ENCODE measurements at places on chromosomes 11 and 22.

DNA sequence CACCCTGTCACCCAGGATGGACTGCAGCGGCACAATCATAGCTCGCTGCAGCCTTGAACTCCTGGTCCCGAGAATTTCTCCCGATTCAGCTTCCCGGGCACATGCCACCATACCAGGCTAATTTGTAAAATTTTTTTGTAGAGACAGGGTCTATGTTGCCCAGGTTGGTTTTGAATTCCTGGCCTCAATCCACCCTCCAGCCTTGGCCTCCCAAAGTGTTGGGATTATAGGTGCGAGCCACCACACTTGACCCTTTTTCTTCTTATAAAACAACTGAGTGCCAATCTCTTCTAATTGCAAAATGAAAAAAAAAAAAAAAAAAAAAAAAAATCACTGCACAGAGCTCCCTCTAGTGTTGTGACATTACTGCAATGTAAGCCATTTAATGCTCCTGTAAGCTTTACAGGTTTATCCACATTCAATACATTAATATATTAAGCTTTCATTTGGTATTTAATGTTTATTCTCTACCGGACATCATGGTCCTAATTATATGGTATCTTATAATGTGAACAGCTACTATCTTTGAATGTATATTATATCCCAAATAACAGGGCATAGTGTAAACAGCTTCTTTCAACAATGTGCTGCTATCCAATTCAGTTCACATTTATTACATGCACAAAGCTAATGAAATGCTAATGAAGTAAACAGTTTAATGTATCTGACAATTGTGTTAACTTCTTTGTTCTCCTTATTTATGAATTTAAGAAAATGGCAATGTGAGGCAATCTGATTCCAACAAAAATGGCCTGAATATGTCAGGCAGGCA lies 44.6 kb downstream of the COPB1 start:
- peak; percentile 66 for DNase-seq

DNA sequence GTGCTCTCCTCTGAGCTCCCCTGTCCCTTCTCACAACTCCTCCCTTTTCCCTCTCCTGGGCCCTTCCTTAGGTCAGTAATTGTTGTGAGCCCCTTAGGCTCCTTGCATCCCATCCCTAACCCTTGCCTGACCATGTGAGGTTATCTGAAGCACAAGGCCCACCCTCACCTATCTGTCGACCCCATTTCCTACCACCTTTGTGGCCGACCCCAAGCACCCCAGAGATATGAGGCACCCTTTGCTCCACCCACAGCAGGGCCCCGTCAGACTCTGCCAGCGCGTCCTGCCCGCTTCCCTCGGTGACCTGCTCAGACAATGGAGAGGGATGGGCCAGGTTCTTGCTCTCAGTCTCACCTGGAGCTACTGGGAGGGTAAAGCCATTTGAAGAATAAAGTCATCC lies 1.3 kb downstream of the GNG3 start:
- peak; percentile 52 for DNase-seq

DNA sequence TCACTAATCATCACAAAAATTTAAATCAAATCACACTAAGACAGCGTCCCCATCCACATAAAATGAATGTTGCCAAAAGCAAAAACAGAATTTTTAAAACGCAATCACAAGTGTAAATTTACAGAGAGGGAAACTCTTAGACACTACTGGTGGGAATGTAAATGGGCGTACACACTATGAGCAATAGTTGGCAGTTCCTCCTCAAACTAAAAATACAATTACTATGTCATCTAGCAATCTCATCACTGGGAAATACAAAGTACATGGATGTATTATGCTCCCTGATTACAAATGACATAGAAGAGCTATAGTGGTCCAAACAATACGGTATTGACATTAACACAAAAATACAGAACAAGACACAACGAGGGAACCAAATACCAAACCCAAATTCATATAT lies 8.7 kb upstream of the RGL4 start:
- DNase-seq, result no peak

DNA sequence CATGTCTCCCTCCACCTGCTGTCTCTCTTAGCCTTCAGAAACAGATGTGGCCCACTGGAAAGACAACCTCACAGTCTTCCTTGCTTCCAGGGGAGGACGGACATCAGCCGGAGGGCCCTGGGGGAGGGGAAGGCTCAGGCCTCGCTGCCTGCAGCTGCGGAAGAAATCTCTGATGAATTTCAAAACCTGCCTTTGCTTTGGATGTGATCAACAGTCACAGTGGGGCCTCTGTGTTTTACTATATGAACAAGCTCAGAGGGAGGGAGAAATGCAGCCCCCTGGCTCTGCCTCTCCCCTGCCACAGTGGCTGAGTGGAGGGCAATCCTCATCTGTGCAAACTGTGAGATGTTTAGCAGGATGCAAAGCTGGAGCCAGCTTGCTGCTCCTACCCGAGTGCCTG lies 282.8 kb downstream of the NTM start:
- DNase-seq, result no peak

- no peak for DNase-seq
Observed at GRCh38 chr11:122044086-122044485, 71.9 kb downstream of the BLID start.

DNA sequence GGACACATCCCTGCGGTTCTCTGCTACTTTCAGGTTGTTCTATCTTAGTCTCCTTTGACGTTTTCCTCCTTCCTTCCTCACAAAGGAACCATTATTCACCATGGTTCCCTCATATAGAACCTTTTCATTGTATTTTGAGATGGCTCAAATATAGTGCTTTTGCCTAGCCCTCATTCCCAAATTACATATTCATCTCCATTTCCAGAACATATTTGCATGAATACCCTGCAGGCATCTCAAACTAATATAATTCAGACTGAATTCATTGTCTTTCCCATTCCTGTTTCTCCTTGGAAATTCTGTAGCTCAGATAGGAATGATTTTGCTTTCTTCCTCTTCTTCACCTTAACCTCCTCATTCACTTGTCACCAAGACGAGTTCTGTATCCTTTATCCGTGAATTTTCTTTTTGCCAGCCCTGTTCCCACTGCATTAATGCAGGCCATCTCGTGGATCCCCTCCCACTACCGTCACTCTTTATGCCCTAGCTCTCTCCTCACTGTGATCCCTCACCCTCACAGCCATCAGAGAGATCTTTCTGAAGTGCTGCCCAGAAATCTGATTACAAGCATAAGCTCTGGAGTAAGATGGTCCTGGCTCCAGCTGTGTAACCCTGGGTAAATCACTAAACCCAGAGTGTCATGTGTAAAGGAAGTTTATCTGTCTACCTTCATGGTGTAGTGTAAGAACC lies 23.3 kb downstream of the PIWIL4 start:
- DNase-seq, result no peak

DNA sequence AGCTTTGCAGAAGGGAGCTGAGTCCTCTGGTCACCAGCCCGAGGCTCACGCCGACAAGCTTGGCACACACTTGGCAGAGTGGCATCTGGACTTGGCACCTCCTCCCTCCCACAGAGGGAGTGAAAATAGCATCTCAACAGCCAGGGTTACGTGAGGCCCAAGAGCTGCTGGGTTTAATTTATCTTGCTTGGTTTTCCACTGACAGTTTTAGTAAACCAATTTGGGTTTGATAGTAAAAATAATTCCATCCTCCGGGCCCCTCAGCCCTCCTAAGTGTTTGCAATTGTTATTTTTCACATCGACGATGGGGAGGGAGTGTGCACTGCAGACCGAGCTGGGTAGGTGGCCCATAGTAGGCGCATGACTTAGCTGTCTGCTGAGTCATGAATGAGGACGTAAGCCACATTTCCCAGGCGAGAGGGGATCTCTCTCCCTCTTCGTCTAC lies 107.6 kb upstream of the ASPHD2 start:
- no peak for DNase-seq

DNA sequence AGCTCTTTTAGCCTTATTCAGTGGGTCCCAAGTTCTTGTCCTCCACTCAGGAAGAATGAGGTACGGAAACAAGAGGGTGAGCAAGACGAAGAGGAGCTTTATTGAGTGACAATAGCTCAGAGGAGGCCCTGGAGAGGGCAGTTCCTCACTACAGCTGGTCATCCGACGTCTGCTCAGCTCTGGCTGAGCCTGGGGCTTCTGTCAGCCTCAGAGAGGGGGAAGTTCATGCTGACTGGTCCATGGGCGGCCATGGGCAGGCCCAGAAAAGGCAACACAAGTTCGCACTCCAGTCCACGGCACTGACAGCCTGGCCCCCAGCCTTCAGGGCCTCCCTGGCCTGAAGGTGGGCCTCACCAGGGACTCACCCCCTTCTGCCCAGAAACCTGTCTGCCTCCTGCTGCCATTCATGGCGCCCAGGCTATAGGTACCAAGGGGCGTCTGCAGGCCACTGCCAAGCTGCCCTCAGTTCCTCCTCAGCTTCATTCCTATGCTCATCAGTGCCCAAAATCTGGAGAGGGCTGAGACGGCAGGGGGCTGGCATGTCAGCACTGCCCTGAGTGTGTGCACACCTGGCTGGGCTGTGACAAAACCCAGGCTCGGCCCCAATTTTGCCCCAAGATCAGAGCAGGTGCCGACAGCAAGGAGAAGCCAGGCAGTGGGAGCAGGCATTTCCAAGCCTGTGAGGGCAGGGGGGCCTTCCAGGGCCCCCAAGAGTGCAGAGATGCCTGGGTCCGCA lies 21.7 kb upstream of the KIAA0930 start:
- no peak for DNase-seq

GRCh38 chr11:89147229-89147628 lies 30.4 kb upstream of the TYR start:
- no peak for DNase-seq

- no peak for DNase-seq
Observed at GRCh38 chr11:62048100-62048499, 75.7 kb upstream of the INCENP start.

DNA sequence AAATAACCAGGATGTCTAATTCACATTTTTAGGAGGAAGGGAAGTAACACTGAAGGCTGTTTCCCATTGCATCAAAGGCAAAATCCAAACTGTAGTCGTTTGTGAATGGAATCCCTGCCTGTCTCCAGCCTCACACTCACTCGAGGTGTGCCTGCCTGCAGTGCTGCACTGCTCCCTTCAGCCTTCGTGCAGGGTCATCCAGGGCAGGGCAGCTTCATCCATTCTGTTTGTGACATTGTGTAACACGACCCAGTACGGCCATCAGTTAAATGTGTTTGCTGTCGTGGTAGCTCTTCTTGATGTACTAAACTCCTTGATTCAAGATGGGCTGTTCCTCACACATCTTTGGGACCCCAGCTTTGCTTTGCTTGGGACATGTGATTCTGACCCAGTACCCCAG lies 34.3 kb downstream of the LDLRAD3 start:
- DNase-seq, result no peak

- no peak for DNase-seq
Observed at GRCh38 chr11:64838600-64839334, 5.7 kb downstream of the CDC42BPG start.

DNA sequence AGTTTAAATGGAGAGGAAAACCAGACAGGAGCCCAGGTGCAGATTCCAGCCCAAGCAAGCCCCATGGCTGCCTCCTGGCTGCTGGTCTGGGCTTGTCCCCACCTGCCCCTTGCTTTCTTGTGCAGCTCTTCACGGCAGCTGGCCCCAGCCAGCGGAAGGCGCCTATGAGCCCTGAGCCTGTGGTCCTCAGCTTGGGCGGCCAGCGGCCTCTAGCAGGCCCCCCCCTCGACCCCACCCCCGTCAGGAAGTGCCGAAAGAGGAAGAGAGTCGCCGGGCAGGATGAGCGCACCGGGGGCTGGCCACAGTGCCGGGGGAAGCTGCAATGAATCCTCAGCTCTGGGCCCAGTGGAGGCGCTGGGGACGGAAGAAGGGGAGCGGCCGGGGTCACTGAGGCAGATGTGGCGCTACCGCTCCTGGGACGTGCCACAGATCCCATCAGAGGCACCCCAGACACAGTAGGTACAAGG lies 2.1 kb upstream of the DGKZ start:
- DNase-seq, result peak; percentile 80

GRCh38 chr22:43823911-43824665 lies 12.0 kb upstream of the EFCAB6 start:
- no peak for DNase-seq

GRCh38 chr22:49776891-49777290 lies 50.8 kb downstream of the BRD1 start:
- no peak for DNase-seq

DNA sequence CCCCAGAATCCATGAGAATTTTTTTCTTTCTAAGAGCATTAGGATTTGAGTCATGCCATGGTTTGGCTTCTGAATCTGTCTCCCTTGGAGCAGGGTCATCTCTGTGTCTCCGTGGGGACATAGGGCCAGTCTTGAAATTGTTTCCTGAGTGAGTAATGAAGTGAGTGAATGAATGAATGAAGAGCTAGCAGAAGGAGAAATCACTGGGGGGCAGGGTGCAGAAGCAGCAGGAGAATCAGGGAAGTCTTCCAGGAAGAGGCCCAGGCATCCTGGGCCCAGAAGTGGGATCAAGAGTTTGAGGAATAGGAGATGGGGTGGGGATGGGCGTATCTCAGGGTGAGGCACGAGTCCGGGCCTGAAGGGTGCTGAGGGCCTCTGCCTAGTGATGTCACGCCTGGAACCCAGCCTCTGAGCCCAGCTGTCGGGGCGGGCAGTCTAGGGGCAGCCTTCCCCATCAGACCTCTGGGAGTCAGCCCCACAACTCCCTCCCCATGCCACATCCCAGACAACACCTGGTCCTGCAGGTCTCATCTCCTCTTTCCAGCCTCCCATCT lies 12.5 kb upstream of the MGAT3 start:
- no peak for DNase-seq

- peak; percentile 48 for DNase-seq
Observed at GRCh38 chr11:36385121-36385970, 89.3 kb downstream of the PRR5L start.

DNA sequence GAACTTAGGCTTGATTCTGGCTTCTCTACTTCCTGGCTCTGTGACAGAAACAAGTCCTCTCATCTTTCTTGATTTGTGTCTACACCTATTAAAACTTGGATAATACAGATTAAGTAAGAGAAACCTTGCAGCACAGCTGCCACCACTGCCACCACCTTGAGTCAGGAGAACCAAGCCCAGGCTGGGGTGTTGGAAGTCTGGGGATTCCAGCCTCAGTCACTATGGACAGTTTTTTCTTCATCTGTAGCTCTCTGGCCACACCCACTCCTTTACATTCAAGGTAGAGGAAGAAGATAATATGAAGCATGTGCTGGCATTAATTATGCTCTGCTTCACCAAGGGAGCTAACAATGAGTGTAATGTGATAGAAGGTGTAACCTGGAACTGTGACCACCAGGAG lies 75.7 kb downstream of the RELT start:
- DNase-seq, result no peak

DNA sequence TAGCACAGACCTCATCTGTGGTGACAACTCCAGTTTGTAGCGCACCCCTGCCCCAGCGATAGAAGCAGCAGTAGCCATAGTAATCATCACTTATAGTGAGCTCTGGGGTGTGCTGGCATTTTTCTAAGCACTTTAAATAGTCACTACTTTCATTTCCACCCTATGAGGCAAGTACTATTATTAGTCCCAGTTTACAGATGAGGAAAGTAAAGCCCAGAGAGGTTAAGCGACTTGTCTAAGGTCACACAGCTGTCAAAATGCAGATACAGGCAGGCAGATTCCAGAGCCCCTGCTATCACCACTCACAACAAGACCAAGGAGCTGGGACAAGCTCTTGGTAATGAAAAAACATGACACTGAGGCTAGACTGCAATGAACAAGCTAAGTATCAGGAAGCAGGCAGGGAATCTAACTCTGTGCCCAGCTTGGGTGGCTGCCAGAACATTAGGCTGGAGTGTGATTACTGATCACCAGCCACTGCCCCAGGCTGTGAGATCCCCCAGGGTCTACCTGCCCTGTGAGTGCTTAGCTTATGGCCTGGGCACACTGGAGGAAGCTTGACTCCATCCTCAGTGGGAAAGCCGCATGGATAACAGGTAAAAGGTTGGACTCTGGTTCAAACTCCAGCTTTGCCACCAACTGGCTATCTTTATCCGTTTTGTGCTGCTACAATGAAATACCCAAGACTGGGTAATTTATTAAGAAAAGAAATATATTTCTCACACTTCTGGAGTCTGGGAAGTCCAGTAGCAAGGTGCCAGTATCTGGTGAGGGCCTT lies 561.1 kb downstream of the MN1 start:
- no peak for DNase-seq

All from hematopoietic multipotent progenitor cell treated with erythropoietin and hydrocortisone succinate and interleukin-3 and kit ligand, for 4 days (in vitro differentiated cells).